ENCODE measurements at places on chromosomes 3 and 15. TPM values are rescaled to one million over a fixed set of nuclear protein-coding genes. Genes with fewer than 3 reads are reported as not detected.
A peak's percentile ranks its signal among the peaks of the same experiment; 100 is the strongest.

CCR3 gene
- total RNA-seq = 1.2 TPM

- DNase-seq = no peak
These were observed 192.9 kb downstream of the NEK10 start for GRCh38 chr3:27176256-27176655.

GRCh38 chr3:59995563-59995962, 945.7 kb upstream of the CFAP20DC start:
- DNase-seq = no peak

GTF2A2 gene
- 113 TPM for total RNA-seq

LACTB gene
- 12.7 TPM for total RNA-seq

SLC26A6 gene
- 56.0 TPM for total RNA-seq

AADAC gene
- total RNA-seq = not detected

C2CD4A gene
- 0.23 TPM for total RNA-seq

TMEM108 gene
- not detected for total RNA-seq

CLDN16 gene
- total RNA-seq = not detected

CFAP100 gene
- not detected for total RNA-seq

GRCh38 chr15:41465822-41466421, 27.8 kb upstream of the ITPKA start:
- peak; percentile 17 for DNase-seq

DNA sequence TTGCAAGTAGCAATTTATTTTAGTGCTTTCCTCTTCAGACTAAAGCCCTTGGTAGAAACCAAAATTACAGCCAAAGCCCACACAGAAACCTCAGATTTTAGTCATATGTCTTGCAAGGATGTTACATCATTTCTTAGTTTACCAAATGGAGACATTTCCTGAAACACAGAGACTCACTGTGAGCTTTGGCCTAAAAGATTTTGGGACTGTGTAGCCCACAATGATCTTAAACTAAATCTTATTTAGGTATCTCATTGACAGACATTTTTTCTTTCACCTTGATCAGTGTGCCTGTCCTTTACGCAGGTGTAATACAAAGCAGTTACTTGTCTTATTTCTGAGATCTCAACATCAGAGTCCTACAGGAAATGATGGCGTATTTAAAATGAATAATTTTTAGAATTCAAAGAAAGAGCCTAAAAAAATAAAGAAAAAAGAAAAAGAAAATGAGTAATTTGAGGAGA, 27.8 kb upstream of the AP4E1 start:
- DNase-seq = no peak

DNA sequence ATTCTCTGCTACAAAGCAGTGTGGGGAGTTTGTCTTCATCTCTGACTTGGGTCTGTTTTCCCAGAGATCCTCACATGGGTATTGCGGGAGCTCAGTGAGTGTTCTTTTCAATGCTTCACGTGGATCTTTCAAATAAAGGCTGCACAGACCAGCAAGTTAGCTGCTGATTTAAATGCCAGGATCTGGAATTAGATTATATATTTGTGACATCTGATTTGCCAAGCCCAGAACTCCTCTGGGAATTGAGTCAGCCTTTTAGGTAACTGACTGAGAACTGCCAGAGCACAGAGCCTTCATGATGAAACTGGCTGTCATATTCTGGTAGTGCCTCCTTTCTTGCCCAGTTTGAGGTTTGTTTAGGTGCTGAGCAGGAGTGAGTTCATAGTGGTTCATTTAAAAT, 14.7 kb downstream of the EDEM1 start:
- DNase-seq = no peak

DNA sequence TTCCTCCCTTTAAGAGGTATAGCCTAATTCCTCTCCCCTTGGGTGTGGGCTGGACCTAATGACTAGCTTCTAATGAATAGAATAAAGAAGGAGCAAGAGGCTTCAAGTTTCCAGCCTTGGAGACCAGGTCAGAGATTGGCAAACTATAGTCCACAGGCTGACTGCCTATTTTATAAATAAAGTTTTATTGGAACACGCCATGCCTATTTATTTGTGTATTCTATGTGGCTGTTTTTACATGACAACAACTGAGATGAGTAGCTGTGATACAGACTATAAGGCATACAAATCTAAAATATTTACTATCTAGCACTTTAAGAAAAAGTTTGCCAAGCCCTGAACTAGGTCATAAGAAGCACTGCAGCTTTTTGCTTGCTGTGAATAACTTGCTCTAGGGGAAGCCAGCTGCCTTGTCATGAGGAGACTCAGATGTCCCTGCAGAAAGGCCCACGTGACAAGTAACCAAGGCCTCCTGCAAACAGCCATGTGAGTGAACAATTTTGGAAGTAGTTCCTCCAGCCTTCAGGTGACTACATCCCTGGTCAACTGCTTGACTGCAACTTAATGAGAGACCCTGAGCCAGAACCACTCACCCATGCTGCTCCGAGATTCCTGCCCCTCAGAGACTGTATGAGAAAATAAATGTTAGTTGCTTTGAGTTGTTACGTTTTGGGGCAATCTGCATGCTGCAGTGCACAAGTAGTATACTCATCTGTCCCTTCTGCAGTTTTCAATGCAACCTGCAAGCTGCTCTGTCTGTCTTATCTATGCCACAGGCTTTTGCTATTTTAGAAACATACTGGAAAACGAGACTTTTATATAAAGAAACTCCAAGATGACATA, 21.1 kb upstream of the MAP3K13 start:
- DNase-seq = no peak

SLC24A5 gene
- not detected for total RNA-seq

GRCh38 chr3:120062474-120062873, 31.8 kb downstream of the GSK3B start:
- no peak for DNase-seq

SAXO2 gene
- total RNA-seq = not detected

RASL12 gene
- total RNA-seq = not detected

GRCh38 chr3:474828-475227, 278.3 kb downstream of the CHL1 start:
- no peak for DNase-seq

TM2D3 gene
- total RNA-seq = 43.8 TPM

DNA sequence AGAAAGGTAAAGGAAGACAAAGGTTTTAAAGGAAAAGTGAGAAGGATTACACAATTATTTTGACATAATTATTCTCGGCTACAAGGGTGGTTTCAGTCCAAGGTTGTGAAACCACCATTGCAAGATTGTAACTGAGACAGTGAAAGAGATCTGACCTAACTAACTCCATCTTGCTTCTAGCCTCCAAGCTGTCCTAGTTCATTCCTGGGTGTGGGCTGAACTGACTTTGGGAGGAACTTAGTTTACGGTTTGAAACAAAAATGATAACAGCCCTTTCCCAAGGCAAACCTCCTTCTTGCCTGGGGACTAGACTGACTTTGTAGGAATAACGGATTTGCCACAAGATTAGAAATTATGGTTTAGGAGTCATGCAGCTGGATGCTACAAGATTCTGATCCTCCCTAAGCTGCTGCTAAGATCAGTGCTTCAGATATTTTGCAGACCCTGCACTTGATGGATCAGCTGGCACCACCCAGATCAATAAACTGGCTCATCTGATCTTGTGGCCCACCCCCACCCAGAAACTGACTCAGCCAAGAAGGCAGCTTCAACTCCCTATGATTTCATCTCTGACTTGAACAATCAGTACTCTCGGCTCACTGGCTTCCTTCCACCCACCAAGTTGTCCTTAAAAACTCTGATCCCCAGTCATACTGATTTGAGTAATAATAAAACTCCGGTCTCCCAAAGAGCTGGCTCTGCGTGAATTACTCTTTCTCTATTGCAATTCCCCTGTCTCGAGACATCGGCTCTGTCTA, 57.7 kb upstream of the AADACL2 start:
- no peak for DNase-seq

DNA sequence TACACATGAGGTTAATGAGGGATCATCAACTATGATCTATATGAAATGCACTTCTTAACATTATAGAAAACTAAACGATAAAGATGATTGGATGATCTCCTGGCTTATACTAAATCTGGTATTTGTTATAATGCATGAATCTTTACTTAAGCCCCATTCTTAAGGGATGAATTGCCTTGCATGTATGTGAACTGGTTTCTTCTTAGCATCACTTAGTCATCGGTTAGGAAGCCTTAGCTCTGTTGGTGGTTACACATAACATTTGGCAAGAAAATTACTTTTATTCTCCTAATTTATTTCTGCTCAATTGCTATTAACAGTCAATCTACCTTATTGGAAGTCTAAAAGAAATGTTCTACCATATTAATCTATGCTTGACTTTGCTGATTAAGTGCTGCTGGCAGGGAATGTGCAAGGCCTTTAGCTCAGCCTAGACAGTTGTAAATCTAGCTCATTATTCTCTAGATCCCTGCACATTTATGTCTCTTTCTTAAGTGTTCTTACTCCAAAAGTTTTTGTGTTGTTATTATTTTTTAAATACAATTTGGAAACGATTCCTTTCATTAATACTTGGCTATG, 356.0 kb downstream of the ZPLD1 start:
- no peak for DNase-seq

DNA sequence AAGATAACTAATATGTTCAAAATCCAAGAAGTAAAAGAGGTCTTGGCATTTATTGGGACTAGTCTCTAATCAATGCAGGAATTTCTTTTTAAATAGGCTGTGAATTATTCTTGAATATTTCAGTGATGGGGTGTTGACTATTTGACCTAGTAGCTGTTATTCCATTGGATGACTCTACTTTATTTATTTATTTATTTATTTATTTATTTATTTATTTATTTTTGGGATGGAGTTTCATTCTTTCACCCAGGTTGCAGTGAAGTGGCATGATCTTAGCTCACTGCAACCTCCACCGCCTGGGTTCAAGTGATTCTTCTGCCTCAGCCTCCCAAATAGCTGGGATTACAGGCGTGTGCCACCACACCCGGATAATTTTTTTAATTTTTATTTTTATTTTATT, 1227.8 kb downstream of the ZPLD1 start:
- no peak for DNase-seq

GRCh38 chr3:14377044-14377837, 25.2 kb upstream of the SLC6A6 start:
- DNase-seq = no peak

SCG3 gene
- not detected for total RNA-seq

- DNase-seq = no peak
These were observed 6.5 kb upstream of the PHLDB2 start for GRCh38 chr3:111852540-111852939.

- peak; percentile 45 for DNase-seq
These were observed 72.9 kb downstream of the RPL39L start for GRCh38 chr3:187066228-187066995.

DNA sequence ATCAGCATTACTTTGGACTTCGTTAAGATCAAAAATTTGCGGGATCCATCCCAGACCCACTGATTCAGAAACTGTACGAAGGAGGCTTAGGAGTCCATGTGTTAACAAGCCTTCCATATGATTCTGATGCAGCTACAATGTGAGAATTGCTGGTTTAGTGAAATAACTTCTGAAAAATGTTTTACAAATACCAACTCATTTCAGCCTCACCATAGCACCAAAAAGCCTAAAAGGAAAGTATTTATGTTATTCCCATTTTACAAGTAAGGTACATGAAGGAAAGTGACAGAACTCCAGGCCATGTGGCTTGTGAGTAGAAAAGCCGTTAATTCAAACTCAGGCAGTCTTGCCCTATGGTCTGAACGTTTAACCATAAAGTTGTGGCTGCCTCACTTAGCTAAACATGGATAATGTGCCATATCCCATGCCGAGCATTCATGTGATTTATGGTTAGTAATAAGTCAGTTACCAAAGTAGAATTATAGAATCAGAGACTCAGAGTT, 1.5 kb upstream of the IGSF10 start:
- no peak for DNase-seq

ANKRD63 gene
- not detected for total RNA-seq

- no peak for DNase-seq
These were observed 211.3 kb upstream of the NSMCE3 start for GRCh38 chr15:29480949-29481348.

GRCh38 chr3:62873761-62874710, 1.2 kb downstream of the CADPS start:
- no peak for DNase-seq

- DNase-seq = no peak
These were observed 17.9 kb upstream of the SKIC8 start for GRCh38 chr15:78317145-78317836.

- DNase-seq = no peak
These were observed 5.8 kb upstream of the HEG1 start for GRCh38 chr3:125061646-125062045.

OR5K2 gene
- total RNA-seq = not detected

DNA sequence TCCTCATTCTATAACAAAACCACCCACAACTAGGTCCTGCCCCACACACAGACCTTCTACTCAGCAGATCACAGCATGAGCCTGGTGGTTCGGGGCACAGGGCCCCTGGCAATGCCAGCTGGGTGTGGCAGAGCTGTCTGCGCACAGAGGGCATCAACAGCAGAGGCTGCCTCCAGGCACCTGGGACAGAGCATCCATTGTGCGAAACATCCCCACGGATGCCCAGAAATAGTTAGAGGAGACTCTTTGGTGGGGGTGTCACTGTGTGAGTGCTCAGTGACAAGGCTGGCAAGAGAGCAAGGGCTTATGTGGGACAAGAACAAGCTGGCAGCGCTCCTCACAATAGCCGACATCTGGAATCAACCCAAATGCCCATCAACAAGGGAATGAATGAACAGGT, 487.4 kb upstream of the PROK2 start:
- no peak for DNase-seq

DNA sequence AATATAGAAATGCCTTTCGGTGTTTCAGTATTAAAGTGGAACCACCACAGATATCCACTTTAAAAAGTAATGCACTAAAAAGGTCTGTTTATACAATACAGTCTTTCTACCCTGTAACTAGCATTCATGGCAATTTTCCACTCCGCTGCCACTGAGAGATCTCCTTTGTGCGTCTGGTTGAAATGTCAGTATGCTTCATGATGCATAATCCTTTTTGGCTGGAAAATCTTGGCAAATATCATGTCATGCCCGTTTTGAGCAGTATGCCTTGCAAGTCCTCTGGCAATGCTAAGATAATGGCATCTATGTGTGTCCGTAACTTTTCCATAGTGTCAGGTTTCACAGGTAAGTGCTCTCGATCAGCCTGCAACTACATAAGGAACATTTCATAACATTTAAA, 30.8 kb upstream of the ARF4 start:
- DNase-seq = no peak
